Stimulated activated CD8-positive, alpha-beta memory T cell treated with anti-CD3 and anti-CD28 coated beads, Interleukin-2, amount 100 ng/mL, for 1 hour (primary cell): ENCODE measurements at places on chromosomes 5 and 9.

- no peak for DNase-seq
Observed at GRCh38 chr5:90399251-90399650, 10.3 kb downstream of the CETN3 start.

DNA sequence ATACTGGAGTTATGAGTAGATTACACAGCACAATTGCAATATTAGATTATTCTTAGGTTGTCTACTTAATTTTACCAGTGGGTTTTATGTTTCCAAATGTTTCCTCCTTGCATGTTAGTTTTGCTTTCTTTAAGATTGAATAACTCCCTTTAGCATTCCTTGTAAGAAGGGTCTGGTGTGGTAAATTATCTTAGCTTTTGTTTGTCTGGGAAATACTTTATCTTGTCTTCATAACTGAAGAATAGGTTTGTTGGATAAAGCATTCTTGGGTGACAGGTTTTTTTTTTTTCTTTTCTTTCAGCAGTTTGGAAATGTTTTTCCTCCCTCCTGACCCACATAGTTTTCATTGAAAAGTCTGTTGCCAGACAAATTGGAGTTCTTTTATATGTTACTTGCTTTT lies 531.1 kb downstream of the ANXA1 start:
- no peak for DNase-seq

DNA sequence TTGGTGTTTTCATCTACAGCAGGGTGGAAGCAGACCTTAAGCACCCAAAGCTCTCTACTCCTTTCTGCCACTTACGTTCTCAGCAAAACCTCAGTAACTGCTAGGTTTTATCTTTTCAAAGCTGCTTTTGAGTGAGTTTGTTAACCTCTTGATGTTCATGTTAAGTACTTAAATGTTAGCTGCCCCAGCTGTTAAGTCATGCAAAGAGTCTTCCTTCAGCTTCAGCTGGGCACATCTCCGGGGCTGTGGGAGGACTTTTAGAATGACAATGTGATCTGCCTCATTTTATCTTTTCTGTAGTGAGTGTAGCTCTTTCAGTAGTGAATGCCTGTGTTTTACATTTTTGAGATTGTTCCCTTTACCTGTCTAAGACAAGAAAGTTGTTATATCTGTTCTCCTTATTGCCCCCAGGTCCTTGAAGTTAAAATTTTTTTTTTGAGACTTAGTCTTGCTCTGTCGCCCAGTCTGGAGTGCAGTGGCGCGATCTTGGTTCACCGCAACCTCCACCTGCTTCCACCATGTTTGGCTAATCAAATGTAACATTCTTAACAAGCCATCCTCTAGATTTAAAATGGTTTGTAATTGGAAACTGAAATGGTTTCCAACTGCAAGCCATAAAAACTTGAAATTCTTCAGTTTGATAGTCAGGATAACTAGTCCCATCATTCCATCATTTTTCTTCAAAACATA lies 19.6 kb downstream of the KDM4C start:
- DNase-seq = no peak

DNA sequence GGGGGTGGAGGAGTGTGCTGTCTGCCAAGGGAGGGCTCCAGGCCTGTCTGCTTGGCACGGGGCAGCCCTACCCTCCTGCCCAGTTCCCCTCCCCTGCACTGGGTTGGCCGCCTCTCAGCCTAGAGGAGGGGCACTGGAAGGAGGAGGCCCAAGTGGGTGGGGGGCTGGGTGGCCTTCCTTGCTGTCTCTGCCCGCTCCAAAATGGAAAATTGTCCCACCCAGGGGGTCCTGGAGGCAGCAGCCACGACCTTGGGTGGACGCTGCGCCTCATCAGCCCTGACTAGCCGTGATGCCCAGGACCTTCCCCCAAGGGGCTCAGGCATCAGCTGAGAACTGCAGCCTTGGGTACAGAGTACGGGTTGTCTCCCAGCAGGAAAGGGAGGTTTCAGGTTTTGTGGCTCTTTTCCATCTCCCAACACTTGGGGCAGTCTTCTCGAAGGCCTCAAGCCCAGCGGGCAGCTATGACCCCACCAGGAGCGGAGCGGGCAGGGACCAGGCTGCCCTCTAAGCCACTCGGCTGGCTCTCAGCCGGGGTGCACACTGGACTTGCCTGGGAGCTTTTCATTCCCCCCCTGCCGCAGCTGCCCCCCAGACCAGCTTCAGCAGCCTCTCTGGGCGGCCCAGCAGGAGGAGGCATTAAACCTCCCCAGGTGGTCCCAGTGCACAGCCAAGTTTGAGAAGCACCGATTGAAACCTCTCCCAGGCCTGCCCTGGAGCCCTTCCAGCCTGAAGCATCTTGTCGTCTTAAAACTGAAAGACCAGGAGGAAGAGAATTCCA lies 20.6 kb downstream of the NTNG2 start:
- no peak for DNase-seq

GRCh38 chr5:123181394-123181801 lies 92.4 kb downstream of the PRDM6 start:
- DNase-seq = no peak

GRCh38 chr5:132777209-132778069 lies at the start of gene SEPTIN8:
SEPTIN8 (minus strand) TSS chr5:132777239; CDS start chr5:132777137, 102 bp downstream.
- DNase-seq = no peak

- DNase-seq = no peak
Observed at GRCh38 chr5:59838989-59839388, 54.5 kb downstream of the PDE4D start.

- DNase-seq = no peak
Observed at GRCh38 chr9:86604741-86605140, 250.5 kb upstream of the TUT7 start.

DNA sequence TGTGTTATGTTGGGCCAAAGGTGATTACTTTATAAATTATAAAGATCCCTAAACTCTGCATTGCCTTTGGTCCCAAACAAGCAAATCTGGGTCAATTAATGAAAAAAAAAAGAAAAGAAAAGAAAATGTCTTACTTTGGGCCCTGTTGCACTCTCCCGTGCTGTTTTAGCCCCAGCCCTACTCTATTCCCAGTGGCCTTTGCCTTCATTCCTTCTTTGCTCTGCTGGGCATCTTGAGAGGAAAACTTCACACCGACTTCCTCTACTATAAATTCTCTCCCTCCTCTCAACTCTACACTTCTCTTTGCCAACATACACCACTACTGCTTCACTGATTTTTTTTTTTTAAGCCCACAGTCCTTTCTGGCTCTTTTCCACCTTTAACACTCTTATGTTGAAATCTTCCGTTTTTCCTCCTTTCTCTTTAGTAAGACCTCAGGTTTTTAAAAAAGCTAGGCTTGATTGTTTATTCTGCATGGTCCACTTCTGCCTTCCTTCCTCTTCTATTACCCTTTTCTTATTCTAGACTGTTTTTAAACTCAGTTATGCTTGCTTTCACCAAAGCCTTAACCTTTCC lies 4.5 kb upstream of the MSMP start:
- DNase-seq = no peak
